Spleen (tissue), 13 donors: ENCODE measurements at places on chromosomes 2 and 18. TPM values are rescaled to one million over a fixed set of nuclear protein-coding genes. Genes with fewer than 3 reads are reported as not detected.

DNA sequence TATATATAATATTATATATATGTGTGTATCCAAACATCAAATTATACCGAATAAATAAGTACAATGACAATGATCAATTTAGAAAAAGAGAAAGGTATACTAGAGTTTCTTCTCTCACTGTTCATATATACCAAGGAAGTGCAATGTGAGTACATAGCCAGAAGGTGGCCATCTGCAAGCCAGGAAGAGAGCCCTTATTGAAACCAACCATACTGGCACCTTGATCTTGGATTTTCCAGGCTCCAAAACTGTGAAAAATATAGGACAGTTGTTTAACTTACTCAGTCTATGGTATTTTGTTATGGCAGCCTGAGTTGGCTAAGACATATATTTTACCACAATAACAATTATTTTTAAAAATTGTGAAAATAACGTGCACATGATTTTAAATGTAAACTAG, 1490.2 kb upstream of the SLC39A10 start:
- H3K27me3 ChIP-seq: no peaks in the 10 kb centered on the region
- H3K36me3 ChIP-seq: no peaks in the 10 kb centered on the region
- H3K4me3 ChIP-seq: no peak overlapping the region

GRCh38 chr2:44774826-44775492, 166.5 kb upstream of the SIX3 start:
- no peak overlapping the region for H3K4me3 ChIP-seq
- no peak overlapping the region for H3K27ac ChIP-seq
- H3K4me1 ChIP-seq: no peaks in the 10 kb centered on the region

DNA sequence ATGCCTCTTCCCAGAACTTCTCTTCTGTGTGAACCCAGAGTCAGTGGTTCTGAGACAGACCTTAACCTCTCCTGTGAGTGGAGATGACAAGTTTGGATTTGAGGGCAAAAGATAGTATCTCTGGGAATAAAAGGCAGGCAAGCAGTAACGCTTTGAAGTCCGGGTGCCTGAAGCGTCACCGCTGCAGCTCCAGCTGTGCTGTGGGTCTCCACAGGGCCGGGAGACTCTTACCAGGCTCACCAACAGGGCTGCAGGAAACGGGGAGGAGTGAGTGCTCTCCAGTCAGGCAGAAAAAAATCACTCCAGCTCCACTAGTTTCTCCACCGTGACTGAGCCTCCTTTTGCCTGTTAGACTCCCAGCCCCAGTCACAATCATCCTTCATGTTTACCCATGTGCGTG, 79.7 kb upstream of the MAP4K4 start:
- no peak for DNase-seq
- H3K4me1 ChIP-seq: peaks cover 16% of the 10 kb centered on the region
- no peak overlapping the region for H3K27ac ChIP-seq
- H3K4me3 ChIP-seq: no peak overlapping the region

- no peak overlapping the region for H3K27ac ChIP-seq
- no peaks in the 10 kb centered on the region for H3K4me1 ChIP-seq
- H3K27me3 ChIP-seq: no peaks in the 10 kb centered on the region
- no peak for DNase-seq
Observed at GRCh38 chr2:40101131-40101575, 322.1 kb upstream of the THUMPD2 start.

GRCh38 chr18:46756559-46757201, at the start of gene ST8SIA5:
ST8SIA5 (minus strand) TSS chr18:46757053; CDS start chr18:46756508, 545 bp downstream.
- no peak for DNase-seq
- H3K36me3 ChIP-seq: no peaks in the 10 kb centered on the region
- H3K27me3 ChIP-seq: peaks cover 66% of the 10 kb centered on the region

DNA sequence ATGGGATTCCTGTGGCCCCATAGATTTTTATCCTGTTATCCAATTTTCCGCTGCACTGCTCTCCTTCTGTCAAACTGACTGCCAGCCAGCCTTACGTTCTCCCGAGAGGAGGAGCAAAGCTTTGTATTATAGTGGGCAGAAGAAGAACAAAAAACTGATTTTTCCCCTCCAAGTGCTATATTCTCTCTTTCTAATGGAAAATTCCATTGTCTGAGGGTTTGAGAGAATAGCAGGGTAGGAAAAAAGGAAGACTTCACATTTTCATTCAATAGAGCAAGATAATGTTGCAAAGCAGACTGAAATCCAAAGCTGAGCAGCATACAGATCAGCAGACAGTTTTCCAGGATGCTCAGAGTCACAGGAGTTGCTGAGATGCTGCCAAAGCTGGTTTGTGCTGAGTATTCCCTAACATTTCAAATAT, 238.0 kb downstream of the UBE2E3 start:
- H3K27ac ChIP-seq: no peak overlapping the region
- no peak overlapping the region for H3K4me3 ChIP-seq
- no peaks in the 10 kb centered on the region for H3K27me3 ChIP-seq
- H3K36me3 ChIP-seq: no peaks in the 10 kb centered on the region
- no peak for DNase-seq

- DNase-seq: no peak
- H3K4me3 ChIP-seq: no peak overlapping the region
- peaks cover 7% of the 10 kb centered on the region for H3K27me3 ChIP-seq
- H3K4me1 ChIP-seq: peaks cover 58% of the 10 kb centered on the region
- H3K27ac ChIP-seq: no peak overlapping the region
Observed at GRCh38 chr18:58860747-58861231, 3.9 kb upstream of the ZNF532 start.

GRCh38 chr2:6824962-6825361, 40.7 kb downstream of the CMPK2 start:
- H3K4me1 ChIP-seq: peaks cover 6% of the 10 kb centered on the region
- DNase-seq: no peak
- no peak overlapping the region for H3K27ac ChIP-seq

GRCh38 chr2:190357600-190357999, 14.2 kb downstream of the INPP1 start:
- peaks cover 17% of the 10 kb centered on the region for H3K36me3 ChIP-seq
- no peak overlapping the region for H3K4me3 ChIP-seq
- H3K27ac ChIP-seq: no peak overlapping the region
- DNase-seq: no peak
- H3K4me1 ChIP-seq: peaks cover 77% of the 10 kb centered on the region

DNA sequence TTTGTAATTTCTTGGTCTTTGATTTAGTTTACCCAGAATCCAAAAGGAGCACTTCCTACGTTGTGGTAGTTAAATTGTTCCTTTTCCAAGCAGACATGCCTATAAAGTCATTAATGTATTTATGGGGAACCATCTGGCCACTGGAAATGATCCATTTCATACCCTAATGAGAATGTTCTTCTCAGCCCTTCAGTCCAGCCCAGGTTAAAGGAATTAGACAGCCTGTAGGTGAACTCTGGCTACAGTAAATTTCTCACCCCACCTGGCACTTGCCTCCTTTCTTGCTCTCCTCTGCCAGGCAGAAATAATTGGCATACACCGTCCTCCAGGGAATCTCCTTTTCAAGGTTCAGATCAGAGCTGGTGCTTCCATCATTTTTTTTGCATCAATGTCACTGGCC, 121.1 kb downstream of the SETBP1 start:
- no peak for DNase-seq
- H3K27me3 ChIP-seq: no peaks in the 10 kb centered on the region
- peaks cover 27% of the 10 kb centered on the region for H3K4me1 ChIP-seq
- H3K36me3 ChIP-seq: no peaks in the 10 kb centered on the region

DNA sequence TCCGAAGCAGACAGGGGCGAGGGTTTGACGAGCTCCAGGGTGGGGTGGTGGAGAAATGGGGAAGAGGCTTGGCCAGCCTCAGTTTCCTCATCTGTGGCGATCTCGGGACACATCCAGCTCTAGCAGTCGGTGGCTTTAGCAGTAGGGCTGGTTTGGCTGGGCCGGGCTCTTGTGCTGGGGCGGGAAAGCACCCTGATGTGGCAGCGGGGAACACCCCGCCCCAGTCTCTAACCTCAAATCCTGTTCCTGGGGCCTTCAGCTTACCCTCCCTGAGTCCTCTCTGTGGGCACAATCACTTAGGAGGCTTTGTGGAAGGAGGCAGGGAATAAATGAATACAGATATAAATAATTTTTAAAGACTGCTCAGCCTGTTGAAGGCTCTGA, 26.5 kb upstream of the MCFD2 start:
- peaks cover 73% of the 10 kb centered on the region for H3K4me1 ChIP-seq
- H3K27ac ChIP-seq: peak overlapping the region; percentile 85
- DNase-seq: peak; percentile 93
- peak overlapping the region; percentile 85 for H3K4me3 ChIP-seq

DNA sequence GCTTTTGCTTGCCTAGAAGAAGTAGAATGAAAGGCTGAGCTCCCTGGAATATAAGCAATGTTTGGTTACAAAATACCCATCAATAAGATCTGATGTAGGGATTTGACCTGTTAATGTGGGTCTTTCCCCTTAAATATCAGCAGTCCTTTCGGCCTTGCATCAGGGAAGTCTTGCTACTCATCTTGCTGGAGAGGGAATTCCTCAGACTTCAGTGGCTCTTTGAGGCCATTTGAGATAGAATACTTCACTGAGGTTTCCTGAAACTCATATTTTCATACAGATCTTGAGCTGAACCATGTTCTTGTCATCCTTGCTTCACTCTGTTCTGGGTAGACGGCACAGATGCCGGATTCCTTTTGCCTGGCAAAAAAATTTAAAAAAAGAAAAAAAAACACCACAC, 3.9 kb downstream of the TWIST2 start:
- H3K36me3 ChIP-seq: no peaks in the 10 kb centered on the region
- H3K27me3 ChIP-seq: peaks cover 35% of the 10 kb centered on the region
- peaks cover 8% of the 10 kb centered on the region for H3K4me1 ChIP-seq
- H3K4me3 ChIP-seq: no peak overlapping the region

DNA sequence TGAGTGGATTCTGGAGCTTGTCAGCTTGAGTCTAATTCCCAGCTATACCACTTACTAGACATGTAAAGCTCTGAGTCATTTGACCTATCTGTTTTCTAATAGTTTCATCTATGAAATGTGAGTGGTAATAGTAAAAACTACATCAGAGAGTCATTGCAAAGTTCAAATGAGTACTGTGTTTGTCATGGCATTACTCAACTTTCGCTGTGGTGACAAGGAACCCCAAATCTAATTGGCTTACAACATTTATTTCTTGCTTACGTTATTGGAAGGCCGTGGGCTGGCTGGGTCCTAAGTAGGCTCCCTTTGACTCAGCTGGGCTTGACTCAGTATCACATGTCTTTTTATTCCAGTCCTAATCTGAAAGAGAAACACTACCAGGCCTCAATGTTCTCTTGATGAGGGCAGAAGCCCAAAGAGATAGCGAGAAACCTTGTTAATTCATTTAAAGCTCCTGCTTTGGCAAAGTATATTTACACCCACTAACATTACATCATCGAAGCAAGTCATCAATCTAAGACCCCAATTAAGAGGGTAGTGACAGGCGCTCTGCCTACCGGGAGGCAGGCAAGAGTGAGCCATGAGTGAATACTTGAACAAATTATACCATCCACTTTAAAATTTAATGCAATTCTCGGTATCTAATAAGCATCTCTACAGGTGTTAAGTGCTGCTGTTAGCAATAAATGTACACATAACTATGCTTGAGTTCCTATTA, 431.8 kb upstream of the SPHKAP start:
- H3K4me3 ChIP-seq: no peak overlapping the region
- no peak for DNase-seq
- no peaks in the 10 kb centered on the region for H3K36me3 ChIP-seq
- no peaks in the 10 kb centered on the region for H3K27me3 ChIP-seq

The ADD2 gene
- total RNA-seq: 7.1 TPM

The GPN1 gene
- 23.5 TPM for total RNA-seq

The LIMS4 gene
- 3.3 TPM for total RNA-seq

The FBXO15 gene
- 1.3 TPM for total RNA-seq

The NOSTRIN gene
- total RNA-seq: 20.3 TPM

The CFAP65 gene
- total RNA-seq: not detected
